ENCODE measurements at places on chromosomes 1 and 21.
A peak's percentile ranks its signal among the peaks of the same experiment; 100 is the strongest.

GRCh38 chr1:30734580-30734979, 11.2 kb upstream of the MATN1 start:
- DNase-seq = no peak

DNA sequence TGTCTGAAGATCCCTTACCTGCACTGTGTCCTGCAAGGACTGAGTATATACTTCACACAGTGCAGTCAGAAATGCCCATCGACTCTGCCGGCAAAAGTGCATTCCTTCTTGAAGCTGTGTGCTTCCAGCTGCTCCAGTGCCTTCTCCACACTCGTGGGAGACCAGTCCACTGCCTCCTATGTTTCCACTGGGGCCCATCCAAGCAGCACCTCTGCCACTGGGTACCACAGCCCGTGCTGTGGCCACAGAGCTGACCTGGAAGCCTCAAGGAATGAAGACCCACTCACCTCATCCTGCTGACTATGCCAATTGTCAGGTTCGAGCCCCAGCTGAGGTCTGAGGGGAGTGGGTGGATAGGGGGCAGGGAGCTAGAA, 108.1 kb downstream of the GDAP2 start:
- no peak for DNase-seq

- no peak for DNase-seq
Measured at GRCh38 chr1:156755527-156755950, 4.1 kb upstream of the HDGF start.

GRCh38 chr1:155307247-155307740, 1.4 kb upstream of the FDPS start:
- DNase-seq = no peak

DNA sequence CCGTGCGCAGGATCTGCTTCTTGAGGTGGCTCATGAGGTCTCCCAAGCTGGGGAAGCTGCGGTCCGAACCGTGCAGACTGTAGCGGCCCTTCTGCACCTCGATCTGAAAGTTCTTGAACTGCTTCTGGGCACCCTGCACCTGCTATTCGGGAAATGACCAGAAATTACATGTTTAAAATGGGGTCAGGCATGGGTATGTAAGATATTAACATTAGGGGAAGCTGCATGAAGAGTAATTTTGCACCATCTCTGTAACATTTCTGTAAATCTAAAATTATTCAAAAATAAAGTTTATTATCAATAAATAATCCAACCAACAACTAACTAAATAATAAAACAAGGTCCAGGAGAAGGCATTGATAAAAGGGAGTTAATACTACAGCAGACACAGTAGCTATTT, 110.7 kb downstream of the RAVER2 start:
- no peak for DNase-seq

GRCh38 chr1:172530000-172530399, 3.0 kb upstream of the SUCO start:
- no peak for DNase-seq

DNA sequence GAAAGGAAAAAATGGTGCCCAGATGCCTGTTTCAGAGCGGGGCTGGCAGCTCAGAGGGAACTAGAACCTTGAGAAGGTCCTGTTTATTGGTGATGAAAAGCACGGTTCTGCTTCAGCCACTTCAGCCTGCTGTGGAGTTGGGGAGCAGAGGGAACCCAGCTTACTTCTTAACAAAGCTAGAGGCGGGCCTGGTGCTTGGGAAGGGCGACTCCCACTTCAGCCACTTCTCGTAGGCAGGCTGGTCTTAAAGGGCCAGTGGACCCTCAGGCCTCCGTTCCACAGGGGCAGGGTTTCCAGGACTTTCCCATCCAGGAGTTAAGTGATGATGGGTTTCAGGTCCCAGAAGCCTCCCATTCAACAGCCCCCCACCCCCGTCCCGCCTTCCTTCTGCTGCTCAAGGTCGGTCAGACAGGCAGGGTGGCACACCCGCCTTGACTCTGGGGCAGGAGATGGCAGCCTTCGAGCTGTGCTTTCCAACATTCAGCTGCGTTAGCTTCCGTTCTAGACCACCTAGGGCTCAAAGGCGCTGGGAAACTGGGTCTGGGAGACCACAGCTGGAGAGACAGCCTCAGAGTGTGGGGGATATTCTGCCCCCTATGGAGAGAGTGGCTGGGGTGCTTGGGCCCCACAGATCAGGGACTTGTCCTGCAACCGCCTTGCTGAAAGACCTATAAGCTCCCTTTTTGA, 3.4 kb downstream of the RUNX3 start:
- no peak for DNase-seq

GRCh38 chr1:109152196-109152595, 38.3 kb downstream of the ELAPOR1 start:
- DNase-seq = no peak

DNA sequence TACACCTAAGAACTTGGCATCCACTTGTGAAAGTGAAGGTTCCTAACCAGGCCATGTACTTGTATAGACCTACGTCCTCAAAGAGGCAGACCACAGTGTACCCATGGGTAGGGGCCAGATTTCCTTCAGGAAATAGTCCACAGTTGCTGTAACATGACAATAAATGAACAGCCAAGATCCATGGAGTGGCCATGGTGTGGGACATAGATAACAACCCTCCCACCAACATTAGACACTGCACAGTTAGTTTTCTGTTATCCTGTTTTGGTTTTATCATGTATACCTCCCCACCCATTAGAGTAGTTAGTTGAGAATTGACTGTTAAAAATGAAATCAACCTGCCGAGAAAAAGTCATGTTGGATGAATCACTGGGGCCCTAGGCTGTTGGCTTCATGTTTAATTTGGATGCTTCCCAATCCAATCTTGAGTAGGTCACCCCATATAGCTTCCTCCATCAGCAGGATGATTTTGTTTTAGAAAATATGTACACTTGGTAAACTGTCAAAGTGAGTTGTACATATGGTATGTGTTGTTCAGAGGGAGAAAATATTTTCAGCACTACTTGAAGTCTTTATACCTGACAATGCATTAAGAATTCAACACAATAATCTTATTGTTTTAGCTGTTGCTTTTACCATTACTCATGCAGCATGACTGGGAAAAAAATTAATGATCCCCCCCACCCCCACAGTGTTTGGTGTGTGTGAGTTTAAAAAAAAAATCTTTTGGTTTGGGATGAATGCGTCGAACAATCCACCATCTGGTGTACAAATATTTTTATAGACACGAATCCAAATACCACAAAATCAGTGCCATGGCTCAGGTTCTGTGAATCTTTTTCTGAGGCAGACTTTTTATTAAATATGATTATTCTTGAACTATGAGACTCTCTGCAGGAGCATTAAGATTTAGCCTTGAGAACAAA, 88.3 kb upstream of the ARHGAP29 start:
- peak; percentile 94 for DNase-seq

- no peak for DNase-seq
Measured at GRCh38 chr1:85447006-85447943, 17.7 kb downstream of the DDAH1 start.

GRCh38 chr1:228835911-228836310, 100.6 kb downstream of the RHOU start:
- no peak for DNase-seq

GRCh38 chr1:49166031-49166430, 389.3 kb upstream of the BEND5 start:
- no peak for DNase-seq

GRCh38 chr1:54417123-54417522, 10.9 kb upstream of the SSBP3 start:
- no peak for DNase-seq

DNA sequence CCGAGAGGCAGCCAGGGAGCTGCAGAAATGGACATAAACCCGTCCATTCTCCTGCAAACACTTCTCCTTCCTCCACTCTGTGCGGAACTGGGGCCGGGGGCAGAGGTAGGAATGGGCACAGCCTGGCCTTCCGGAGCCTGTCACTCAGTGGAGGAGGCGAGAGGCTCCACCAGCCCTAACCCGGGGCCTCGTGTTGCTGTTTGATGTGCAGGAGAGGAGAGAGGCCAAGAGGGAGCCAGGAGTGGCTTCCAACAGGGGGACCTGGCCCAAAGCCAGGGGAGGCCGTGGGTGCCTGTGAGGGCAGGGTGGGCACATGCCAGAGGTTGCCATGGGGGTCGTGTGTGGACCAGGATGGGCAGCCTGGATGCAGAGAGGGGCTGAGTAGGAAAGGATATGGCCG, 158.1 kb upstream of the ARHGEF16 start:
- DNase-seq = no peak

DNA sequence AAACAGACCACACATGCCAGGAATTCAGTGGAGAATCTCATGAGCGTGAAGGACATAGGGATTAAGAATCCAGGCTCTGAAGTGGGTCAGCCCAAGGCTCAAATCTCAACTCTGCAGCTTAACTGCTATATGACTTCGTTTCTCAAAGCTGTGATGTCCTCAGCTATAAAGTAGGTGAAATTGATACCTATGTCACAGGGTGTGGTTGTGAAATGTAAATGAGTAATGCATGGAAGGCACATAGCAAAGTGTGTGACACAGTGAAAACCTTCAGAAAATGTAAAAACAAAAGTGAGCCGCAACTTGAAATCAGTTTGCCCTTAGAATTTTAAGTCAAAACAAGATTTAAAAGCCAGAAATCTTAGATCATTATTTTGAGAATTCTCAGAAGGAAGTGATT, 145.7 kb upstream of the PRMT6 start:
- no peak for DNase-seq

All from AG04450 (cell line).